CD4-positive, alpha-beta T cell treated with Interleukin-6 for 4 hours (primary cell): ENCODE measurements at places on chromosomes 3 and 15.

DNA sequence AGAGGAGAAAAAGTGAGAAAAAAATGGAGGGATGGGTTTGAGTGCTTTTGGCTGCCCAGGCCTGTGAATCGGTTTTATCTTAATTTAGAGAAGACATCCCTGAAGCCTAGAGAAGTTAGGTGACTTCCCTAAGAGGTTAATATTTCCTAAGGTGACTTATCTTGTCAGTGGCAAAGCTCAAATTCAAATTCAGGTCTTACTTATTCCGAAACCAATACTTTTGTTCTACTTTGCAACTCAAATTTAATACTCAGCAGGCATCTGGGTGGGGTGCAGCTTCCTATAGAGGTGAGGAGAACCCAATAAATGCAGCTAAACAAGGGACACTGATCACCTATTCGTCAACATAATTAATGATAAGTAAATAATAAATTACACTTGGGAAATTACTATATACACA, 54.9 kb upstream of the MYRIP start:
- DNase-seq: no peak

DNA sequence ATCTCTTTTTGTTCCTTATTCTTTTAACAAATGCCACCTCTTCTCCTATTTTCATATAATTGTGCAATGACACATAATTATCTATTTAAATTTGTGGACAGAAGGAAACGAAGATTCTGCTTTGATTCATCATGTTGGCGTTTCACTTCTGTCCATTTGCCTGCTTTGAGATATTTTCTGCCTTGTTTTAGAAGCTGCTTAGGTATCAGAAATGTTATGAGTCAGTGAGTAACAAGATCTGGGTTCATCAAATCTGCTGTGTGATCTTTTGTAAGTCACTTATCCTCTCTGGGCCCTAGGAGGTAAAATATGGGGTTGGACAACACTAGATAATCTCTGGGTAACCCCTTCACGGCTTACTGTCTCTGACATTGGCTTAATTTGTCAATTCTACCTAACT, 7.3 kb upstream of the MINDY4B start:
- DNase-seq: no peak

DNA sequence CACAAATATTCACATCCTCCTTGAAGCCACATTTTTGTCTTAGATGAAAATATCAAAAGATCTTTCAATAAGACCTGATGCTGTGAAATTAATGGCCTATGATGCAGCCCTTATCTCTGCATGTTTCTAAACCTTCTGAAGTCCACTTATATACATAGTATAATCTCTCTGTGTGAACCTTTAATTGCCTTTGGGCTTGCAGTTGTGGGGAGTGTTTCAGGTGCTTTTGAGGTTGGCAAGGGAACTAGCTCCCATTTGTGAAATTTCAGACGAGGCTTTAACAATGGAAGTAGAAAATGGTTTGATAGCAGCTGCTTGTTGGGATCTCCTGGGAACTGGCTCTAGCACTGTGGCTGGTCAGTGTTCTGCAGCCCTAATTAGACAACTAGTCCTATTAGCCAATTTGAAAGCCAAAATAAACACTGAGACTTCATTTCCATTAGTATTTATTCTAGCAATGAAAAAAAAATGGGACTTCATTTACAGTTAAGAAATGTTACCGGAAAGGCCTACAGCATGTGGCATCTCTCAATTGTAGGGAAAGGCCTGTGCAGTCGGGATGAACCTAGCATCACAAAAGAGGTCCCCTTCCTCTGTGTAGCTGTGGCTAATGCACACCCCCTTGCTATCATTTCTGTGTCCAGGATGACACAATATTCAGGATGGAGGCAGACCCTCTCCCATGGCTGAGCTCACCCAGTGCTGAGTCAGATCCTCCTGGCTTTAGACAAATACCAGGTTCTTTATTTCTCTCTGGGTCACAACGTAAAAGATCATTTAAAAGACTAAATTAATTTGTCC, 140.7 kb upstream of the TRIM42 start:
- DNase-seq: no peak

- no peak for DNase-seq
These were observed 64.0 kb downstream of the CHST2 start for GRCh38 chr3:143183665-143183964.

DNA sequence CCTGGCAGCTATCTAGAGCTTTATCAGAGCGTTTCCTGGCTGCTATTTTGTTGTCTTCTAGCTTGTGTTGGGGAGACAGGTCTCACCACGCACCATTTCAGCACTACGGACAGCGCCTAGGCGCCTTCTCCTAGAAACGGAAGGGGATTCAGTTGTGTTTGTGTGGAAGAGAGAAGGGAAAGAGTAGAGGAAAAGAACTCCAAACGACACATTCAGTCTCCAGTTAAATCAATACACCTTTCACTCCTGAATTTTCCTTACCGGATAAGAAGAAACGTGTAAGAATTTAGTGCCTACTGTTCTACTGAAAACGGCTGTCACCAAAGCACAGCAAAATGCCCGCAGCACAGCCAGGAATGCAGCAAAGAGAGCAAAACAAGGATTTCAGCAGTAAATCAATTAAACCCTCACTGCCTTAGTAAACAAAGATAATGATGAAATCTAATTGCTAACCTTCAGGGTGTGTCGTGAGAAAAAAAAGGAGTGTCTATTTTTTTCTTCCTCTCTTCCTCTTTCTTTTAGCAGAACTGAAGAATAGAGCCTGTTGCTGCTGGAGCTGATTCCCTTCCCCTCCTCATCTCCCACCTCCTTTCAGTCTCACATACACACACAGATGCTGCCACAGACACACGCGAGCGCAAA, 412 bp upstream of the CTXN2 start:
- DNase-seq: peak; percentile 6
